ENCODE measurements at places on chromosomes 6 and 20. TPM values are rescaled to one million over a fixed set of nuclear protein-coding genes. Genes with fewer than 3 reads are reported as not detected.

DNA sequence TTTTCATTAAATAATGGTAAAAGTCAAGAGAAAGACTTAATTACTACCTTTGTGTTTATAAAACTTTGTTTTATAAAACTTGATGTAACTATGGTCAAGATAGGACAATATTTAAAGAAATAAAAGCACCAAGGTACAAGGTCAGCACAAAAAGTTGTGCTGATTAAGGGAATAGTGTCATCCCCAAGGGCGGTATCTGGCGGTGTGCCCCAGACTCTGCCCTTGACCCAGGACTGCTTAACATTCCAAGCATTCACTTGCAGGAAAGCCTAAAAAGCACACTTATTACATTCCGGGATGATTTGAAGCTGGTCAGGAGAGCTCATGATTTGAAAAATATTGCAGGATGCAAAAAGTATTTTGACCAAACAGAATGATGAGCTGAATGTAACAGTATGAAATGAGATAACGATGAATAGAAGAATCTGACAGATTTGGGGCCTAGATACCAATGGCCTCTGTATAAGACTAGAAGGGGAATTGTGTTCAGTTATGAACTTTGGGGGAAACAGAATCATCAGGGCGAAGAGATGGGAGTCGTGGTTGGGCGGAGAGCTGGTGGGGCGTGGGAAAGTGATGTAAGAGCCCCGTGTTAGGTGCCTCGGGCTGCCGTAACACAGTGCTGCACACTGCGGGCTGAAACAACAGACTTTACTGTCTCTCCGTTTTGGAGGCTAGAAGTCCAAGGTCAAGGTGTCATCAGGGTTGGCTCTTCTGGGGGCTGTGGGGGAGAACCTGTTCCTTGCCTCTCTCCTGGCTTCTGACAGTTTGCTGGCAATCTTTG is 77.2 kb downstream of the CDC5L start:
- DNase-seq, result no peak
- peaks cover 5% of the 10 kb centered on the region for H3K27me3 ChIP-seq
- H3K4me1 ChIP-seq, result no peaks in the 10 kb centered on the region
- no peak overlapping the region for H3K4me3 ChIP-seq
- no peak overlapping the region for H3K27ac ChIP-seq

GRCh38 chr20:23153696-23154341 is 67.7 kb upstream of the CD93 start:
- H3K36me3 ChIP-seq, result no peaks in the 10 kb centered on the region
- no peak overlapping the region for H3K4me3 ChIP-seq
- H3K27ac ChIP-seq, result no peak overlapping the region
- no peak for DNase-seq
- no peaks in the 10 kb centered on the region for H3K27me3 ChIP-seq
- peaks cover 7% of the 10 kb centered on the region for H3K4me1 ChIP-seq

- no peak within 1 kb of the TSS for H3K27ac ChIP-seq
These were observed at the start of gene UNC93A for GRCh38 chr6:167290786-167291622. Gene UNC93A (plus strand): TSS chr6:167291315. CDS start chr6:167291490, 175 bp downstream.

- no peaks in the 10 kb centered on the region for H3K27me3 ChIP-seq
- H3K4me1 ChIP-seq, result peaks cover 32% of the 10 kb centered on the region
- H3K36me3 ChIP-seq, result peaks cover 3% of the 10 kb centered on the region
- no peak overlapping the region for H3K27ac ChIP-seq
- H3K4me3 ChIP-seq, result no peak overlapping the region
These were observed 49.8 kb downstream of the PPARD start for GRCh38 chr6:35392111-35392702.

DNA sequence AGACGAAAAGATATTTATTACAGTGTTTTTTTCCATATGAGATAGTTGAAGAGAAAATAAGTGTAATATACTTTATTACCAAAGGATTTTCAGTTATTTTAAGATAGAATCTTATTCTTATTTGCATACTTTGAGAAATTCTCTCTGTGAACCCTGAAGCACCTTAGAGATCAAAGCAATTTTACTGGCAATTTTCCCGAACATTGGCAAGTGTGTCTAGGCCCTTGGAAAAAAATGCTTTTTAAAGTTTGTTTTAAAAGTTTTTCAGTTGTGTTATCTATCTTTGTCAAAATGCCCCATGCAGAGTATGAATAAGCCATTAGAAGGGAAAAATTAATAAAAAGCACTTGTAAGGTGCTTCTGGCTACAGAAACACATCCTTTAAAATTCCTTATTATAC is 276.8 kb upstream of the HSF2 start:
- no peaks in the 10 kb centered on the region for H3K36me3 ChIP-seq
- DNase-seq, result no peak
- H3K27me3 ChIP-seq, result no peaks in the 10 kb centered on the region
- no peaks in the 10 kb centered on the region for H3K4me1 ChIP-seq
- no peak overlapping the region for H3K27ac ChIP-seq
- H3K4me3 ChIP-seq, result no peak overlapping the region

GRCh38 chr20:24522452-24523330 is 53.3 kb downstream of the SYNDIG1 start:
- H3K4me3 ChIP-seq, result no peak overlapping the region
- no peak overlapping the region for H3K27ac ChIP-seq
- H3K36me3 ChIP-seq, result no peaks in the 10 kb centered on the region
- H3K27me3 ChIP-seq, result peaks cover 2% of the 10 kb centered on the region

Gene LHFPL5
- not detected for polyA plus RNA-seq

DNA sequence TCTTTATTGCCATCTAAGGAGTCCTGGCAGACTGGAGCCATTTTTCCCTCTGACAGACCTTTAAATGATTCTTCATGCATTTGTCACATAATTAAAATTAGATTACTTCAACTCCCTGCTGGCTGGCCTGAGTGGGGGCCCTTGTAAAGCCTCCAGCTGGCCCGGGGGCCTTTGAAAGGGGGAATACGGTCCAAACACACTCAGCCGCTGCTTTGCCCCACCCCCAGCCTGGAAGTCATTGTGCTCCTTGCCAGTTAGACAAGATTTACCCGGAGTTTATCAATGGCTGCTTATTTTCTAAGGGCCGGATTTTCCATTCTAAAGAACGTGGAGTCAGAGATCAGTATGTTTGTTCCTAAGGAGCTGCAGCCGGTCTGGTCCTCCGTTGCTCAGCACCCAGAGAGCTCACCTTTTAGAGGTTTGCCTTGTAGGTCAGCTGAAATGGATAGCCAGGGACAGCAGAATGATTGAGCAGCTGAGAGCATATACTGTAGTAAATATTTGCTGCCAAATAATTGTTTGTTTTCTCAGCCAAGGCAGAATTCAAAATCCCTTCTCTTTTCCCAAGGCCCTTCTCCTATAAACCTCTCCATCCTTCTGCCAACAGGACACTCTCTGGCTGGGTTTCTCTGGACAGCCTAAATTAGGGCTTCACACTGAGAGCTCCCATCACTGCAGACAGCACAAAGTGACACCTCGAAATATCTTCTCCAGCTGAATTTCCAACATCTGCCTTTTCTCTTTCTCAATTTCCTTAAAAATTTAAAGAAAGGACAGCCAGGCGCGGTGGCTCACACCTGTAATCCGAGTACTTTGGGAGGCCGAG is 68.4 kb upstream of the RBM24 start:
- H3K27me3 ChIP-seq, result no peaks in the 10 kb centered on the region
- no peaks in the 10 kb centered on the region for H3K36me3 ChIP-seq
- DNase-seq, result no peak

GRCh38 chr6:168332020-168332419 is 12.4 kb upstream of the DACT2 start:
- no peaks in the 10 kb centered on the region for H3K4me1 ChIP-seq
- H3K36me3 ChIP-seq, result no peaks in the 10 kb centered on the region
- no peak overlapping the region for H3K4me3 ChIP-seq
- peaks cover 37% of the 10 kb centered on the region for H3K27me3 ChIP-seq

Gene VGLL2
- not detected for polyA plus RNA-seq

DNA sequence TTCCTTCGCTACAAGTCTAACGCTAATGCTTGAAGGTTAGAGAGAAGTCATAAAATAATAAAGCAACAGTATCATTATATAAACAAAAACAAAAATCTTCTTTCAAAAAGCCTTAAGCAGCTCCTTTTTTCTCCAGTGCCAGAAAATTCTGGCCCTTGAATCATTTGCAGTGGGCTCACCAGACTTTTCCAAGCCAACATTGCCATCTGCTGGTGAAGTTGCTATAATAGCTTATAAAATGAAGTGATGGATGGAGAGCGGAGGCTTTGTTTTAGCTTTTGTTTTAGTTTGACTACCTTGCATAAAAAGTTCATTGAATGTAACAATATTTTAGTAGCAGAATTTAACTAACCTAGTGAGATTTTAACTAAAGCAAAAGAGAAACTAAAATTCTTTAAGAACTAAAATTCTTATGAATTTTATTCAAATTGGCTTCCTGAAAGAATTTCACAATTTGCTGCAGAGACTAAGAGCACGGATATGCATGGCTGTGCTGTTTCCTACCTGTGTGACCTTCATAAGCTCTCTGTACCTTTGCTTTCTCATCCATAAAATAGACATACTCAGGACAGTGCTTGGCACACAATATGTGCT is 44.8 kb upstream of the SLC2A12 start:
- H3K27me3 ChIP-seq, result peaks cover 18% of the 10 kb centered on the region
- no peaks in the 10 kb centered on the region for H3K4me1 ChIP-seq
- peak; percentile 36 for DNase-seq
- H3K27ac ChIP-seq, result no peak overlapping the region
- no peak overlapping the region for H3K4me3 ChIP-seq

Gene PAX1
- polyA plus RNA-seq, result not detected

GRCh38 chr6:96562886-96563285 is at the start of gene FHL5:
Gene FHL5 (plus strand): TSS chr6:96563128. CDS start chr6:96603614, 40,486 bp downstream.
- H3K27ac ChIP-seq, result no peak within 1 kb of the TSS
- H3K4me3 ChIP-seq, result no peak within 1 kb of the TSS
- peaks cover under 1% of the 10 kb centered on the region for H3K36me3 ChIP-seq
- DNase-seq, result no peak

- peaks cover 67% of the 10 kb centered on the region for H3K36me3 ChIP-seq
- H3K27ac ChIP-seq, result peak overlapping the region; percentile 43
- no peak overlapping the region for H3K4me3 ChIP-seq
- no peaks in the 10 kb centered on the region for H3K27me3 ChIP-seq
- DNase-seq, result no peak
These were observed 93.6 kb downstream of the STXBP5 start for GRCh38 chr6:147297663-147298316.

Gene OR2J3
- not detected for polyA plus RNA-seq

DNA sequence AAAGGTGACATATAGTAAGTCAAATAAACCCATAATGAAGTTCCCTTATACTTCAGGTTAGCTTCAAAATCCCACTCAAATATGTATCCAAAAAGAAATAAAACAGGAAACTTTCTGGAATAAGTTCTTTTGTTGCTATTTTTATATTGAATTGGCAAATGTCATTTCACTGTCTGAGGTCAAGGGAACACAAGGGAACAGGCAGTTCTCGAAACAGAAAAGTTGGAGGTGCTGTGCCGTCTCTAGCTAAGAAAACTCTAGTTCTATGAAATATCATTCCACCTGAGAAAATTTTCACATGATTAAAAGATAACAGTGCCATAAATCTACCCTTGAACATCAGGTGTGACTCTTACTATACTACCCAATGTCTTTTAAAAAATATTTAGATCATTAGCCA is 358.5 kb downstream of the PRKN start:
- H3K27ac ChIP-seq, result no peak overlapping the region
- H3K4me1 ChIP-seq, result no peaks in the 10 kb centered on the region
- H3K36me3 ChIP-seq, result peaks cover 6% of the 10 kb centered on the region
- DNase-seq, result no peak

GRCh38 chr6:112203577-112204349 is 50.6 kb downstream of the LAMA4 start:
- H3K36me3 ChIP-seq, result no peaks in the 10 kb centered on the region
- peaks cover 9% of the 10 kb centered on the region for H3K27me3 ChIP-seq
- no peaks in the 10 kb centered on the region for H3K4me1 ChIP-seq
- no peak overlapping the region for H3K27ac ChIP-seq
- no peak for DNase-seq

Gene MRPS26
- 75.6 TPM for polyA plus RNA-seq

Gene NRSN1
- not detected for polyA plus RNA-seq

GRCh38 chr6:80235647-80236046 is 129.2 kb downstream of the BCKDHB start:
- DNase-seq, result no peak
- H3K4me1 ChIP-seq, result no peaks in the 10 kb centered on the region
- no peak overlapping the region for H3K27ac ChIP-seq

DNA sequence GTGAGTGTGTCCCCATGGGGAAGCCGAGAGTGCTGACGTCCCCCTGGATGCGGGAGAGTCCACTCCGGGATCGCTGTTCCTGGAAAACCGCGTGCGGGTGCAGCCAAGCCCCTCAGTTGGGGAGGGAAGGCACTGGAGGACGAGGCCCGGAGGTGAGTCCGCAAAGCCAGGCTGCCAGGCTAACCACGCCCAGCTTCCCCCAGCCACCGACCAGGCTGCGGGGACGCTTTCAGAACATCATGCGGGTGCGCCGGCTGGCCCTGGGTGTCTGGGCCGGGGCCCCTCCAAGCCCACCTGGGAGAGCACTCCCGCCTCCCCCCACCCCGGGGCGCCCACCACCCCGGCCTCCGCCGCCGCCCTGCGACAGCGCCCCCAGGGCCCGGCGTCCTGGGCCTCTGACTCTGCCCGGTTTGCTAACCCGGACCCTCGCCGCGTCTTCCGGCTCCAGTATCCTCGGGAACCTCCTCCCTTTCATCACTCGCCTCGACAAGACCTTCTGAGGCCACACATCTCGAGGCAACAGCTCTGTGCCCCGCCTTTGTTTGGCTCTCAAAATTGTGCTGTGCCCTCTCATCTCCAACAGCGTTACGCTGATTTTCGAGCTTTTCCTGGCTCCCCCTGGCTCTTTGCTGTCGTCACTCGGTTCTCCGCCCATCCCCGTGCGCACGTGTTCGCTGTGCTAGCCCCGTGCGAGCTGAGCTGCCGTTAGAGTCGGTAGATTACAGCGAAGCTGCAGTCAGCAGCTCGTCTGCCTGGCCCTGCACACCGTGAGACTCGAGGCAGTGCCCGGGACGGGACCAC is 47.1 kb upstream of the ENTPD6 start:
- H3K36me3 ChIP-seq, result no peaks in the 10 kb centered on the region
- H3K27me3 ChIP-seq, result peaks cover 2% of the 10 kb centered on the region
- peak overlapping the region; percentile 96 for H3K27ac ChIP-seq
- H3K4me3 ChIP-seq, result peak overlapping the region; percentile 96
- DNase-seq, result peak; percentile 82
- peaks cover 11% of the 10 kb centered on the region for H3K4me1 ChIP-seq

GRCh38 chr6:131470534-131470933 is 102.5 kb upstream of the ARG1 start:
- H3K4me3 ChIP-seq, result no peak overlapping the region
- no peak for DNase-seq
- no peaks in the 10 kb centered on the region for H3K27me3 ChIP-seq
- no peaks in the 10 kb centered on the region for H3K4me1 ChIP-seq

Gene FKBP1C
- 0.09 TPM for polyA plus RNA-seq

GRCh38 chr6:15254070-15254975 is 8.5 kb downstream of the JARID2 start:
- no peak for DNase-seq
- peak overlapping the region; percentile 56 for H3K27ac ChIP-seq
- H3K4me3 ChIP-seq, result peak overlapping the region; percentile 53
- H3K36me3 ChIP-seq, result peaks cover 3% of the 10 kb centered on the region
- H3K27me3 ChIP-seq, result no peaks in the 10 kb centered on the region

Gene PLTP
- 0.68 TPM for polyA plus RNA-seq

DNA sequence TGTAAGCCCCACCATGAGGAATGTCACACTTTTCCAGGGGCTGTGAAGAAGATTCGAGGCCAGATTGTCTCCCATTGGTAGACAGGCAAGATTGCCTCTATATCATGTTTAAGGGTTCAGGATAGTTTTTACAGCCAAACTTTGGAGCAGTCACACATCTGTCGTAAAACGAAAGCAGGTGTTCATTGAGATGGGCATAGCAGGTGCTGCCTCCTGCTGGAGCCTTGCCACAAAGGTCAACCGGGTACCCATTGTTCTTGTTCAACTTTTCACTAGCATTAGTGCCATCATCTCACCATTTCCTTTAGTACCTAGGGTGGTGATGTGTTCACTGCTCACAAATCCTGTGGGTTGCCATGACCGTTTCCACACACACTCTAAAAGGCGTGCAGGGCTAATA is 198.3 kb downstream of the HTR1B start:
- no peaks in the 10 kb centered on the region for H3K4me1 ChIP-seq
- no peak overlapping the region for H3K4me3 ChIP-seq
- H3K27me3 ChIP-seq, result no peaks in the 10 kb centered on the region
- H3K36me3 ChIP-seq, result no peaks in the 10 kb centered on the region
- DNase-seq, result no peak
- H3K27ac ChIP-seq, result no peak overlapping the region

Measured in naive thymus-derived CD8-positive, alpha-beta T cell (primary cell).